Activated CD4-positive, alpha-beta memory T cell treated with anti-CD3 and anti-CD28 coated beads for 36 hours (primary cell): ENCODE measurements at places on chromosomes 16 and 17. TPM values are rescaled to one million over a fixed set of nuclear protein-coding genes. Genes with fewer than 3 reads are reported as not detected.

Gene EPX
- total RNA-seq: not detected

Gene TENT4B
- total RNA-seq: 14.4 TPM

Gene CCL23
- not detected for total RNA-seq

Gene SEC14L5
- not detected for total RNA-seq

Gene ZNF469
- total RNA-seq: 0.31 TPM

Gene SLC5A11
- total RNA-seq: not detected

Gene KRTAP4-9
- total RNA-seq: not detected

Gene MT2A
- total RNA-seq: 105 TPM

Gene HOXB7
- 0.44 TPM for total RNA-seq

Gene KRT40
- not detected for total RNA-seq

DNA sequence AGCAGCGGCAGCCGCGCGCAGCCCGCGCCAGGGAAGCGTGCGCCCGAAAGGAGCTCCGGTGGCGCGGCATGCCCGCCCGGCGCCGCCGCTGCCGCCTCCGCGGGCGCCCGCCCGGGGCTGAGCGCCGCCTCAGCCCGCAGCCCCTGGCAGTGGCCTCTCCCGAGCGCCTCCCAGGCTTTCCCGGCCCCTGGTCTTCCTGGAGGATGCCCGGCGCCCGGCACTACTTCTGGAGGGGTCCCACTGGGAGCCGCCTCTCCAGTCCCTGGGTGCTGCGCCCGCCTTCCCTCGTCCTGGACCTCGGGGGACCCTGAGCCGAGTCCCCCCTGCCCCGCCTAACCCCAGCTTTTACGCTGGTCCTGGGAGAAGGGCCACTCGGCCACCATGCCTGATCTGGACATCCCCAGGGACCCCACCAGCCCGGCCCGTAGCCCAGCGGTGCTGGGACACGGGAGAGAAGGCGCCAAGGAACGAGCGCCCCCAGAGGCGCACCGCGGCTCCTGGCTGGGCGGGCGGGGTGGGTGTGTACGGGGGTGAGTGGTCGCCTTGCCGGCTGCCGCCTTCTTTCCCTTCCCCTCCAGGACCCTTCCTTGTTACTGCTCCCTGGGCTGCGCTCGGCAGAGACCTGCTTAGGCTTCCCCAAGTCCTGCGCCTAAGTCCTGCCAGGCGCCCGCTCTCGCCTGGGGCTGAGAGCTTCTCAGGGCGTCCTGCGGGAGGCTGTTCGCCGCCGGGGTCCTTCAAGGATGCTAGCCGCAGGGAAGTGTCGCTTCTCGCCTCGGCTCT lies 704 bp downstream of the ASIC2 start:
- DNase-seq: no peak

- no peak for DNase-seq
Measured at GRCh38 chr17:9146064-9146463, 124.8 kb downstream of the NTN1 start.

DNA sequence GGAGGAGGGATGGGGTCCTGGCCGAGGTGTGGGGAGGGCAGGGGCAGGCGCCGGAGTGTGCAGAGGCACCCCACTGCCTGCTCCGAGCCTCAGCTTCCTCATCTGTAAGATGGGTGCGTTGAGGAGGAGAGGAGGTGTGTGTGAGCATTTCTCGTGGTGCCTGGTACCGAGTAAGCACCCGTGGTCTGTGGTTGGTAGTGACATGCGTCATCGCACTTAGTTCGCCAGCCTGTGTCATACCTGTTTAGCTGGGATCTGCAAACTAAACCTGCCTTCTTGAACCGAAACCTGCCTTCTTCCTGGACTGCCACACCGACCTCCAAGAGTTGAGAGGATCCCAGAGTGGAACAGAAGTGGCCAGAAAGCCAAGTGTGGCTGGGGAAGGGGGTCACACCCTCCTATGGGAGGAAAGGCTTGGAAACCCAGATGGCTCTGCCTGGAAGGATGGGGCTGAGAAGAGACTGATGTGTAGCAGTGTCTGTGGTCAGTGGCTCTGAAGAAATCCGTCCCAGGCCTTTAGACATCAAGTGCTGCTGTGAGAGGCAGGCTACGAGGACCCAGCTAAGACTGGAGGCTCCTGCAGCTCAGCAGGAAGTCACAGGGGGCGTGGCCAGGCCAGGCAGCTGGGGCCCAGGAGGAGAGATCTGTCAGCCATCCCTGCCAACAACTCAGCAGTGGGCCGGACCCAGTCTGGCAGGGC lies 162.6 kb upstream of the PLCG2 start:
- peak; percentile 91 for DNase-seq

- peak; percentile 48 for DNase-seq
Measured at GRCh38 chr16:87324411-87325275, 7.5 kb upstream of the C16orf95 start.

DNA sequence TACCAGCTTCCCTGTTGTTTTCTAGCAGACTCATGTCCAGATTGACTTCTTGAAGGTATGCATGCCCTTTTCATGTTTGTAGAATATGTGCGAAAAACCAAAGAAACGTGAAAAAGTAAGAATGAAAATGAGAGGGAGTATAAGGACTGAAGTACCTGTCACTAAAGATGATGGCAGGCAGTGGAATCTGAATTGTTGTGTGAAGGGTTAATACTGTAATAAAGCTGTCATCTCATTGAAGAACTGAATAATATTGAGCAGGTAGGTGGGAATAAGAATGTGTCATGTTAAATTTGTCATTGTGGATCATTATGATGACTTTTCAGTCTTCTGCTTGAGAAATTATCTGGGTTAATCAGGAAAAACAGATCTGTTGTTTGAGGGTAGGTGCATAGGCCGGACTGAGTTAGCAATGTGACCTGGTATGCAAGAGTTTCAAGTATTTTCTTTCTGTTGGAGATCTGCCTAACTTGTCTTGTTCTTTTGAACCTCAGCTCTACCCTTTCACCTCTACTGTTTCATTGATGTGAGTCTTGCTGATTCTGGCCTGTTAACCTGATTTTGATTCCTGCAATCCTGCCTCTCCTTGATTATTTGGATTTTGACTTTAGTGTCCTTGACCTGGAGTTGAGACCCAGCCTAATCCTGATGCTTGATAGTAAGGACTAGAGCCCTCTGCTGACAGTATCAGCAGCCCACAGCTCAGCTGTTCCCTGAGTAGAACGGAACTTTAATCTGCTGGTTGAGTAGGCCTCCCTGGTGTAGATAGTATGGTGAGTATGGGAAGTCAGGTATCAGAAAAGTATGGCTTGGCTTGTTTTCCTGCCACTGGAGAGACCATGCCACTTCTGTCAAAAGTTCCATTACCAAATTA lies 64.6 kb downstream of the MAP2K4 start:
- DNase-seq: no peak

GRCh38 chr16:66044556-66044955 lies 321.9 kb upstream of the CDH5 start:
- DNase-seq: no peak

- peak; percentile 30 for DNase-seq
Measured at GRCh38 chr16:50246299-50247122, 19.8 kb upstream of the ADCY7 start.

DNA sequence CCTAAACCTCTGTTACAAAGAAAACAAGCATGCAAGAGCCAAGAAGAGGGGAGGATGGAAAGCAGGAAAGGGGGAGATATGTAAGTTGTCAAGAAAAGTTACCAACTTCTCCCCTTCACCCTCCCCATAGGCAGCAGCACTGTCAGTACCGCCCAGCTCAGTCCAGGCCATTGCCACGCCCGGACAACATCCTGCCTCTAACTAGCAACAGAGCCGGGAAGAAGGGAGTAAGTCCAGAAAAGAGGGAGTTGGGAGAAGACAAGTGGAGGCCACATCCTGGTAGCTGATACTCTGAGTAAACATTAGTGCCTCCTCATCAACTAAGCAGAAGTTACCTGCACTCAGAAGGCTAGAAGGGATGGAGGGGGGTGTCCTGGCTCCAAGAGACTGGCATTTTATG lies 113.6 kb downstream of the SMG6 start:
- no peak for DNase-seq

DNA sequence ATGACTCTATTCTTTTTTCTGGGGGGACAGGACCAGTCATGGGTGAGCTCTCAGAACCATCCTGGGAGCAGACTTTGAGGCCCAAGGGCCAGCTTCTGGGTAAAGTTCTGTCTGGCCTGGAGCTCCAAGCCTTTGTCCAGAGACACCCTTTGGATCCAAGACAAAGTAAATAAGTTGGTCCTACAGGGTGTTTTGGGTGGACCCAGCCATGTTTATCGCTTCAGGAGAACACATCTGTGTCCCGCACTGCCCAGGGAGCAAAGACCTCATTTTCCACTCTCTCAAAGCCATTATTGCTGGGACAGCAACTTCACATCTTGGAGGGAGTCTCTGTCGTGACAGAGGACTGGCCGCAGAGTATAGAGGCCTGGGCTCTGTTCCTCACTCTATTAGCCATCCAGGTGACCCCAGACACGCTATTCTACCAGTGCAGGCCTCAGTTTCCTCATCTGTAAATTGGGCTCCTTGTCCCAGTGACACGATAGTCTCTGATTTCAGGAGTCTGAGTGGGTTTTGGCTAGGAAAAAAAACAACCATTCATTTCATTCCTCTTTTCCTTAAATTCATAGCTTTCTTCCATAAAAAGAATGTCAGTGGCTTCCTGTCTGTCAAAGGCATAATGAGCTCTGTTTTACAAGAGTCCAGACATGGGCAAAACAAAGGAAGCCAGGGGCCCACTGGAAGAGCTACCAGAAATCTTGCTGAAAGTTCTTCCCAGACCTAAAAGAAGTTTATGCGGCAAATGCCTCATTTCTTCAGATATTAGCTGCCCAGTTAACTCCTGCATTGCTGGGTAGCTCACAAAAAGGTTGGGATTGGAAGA lies 62.4 kb downstream of the PECAM1 start:
- DNase-seq: no peak

GRCh38 chr16:66070140-66070917 lies 296.2 kb upstream of the CDH5 start:
- no peak for DNase-seq

DNA sequence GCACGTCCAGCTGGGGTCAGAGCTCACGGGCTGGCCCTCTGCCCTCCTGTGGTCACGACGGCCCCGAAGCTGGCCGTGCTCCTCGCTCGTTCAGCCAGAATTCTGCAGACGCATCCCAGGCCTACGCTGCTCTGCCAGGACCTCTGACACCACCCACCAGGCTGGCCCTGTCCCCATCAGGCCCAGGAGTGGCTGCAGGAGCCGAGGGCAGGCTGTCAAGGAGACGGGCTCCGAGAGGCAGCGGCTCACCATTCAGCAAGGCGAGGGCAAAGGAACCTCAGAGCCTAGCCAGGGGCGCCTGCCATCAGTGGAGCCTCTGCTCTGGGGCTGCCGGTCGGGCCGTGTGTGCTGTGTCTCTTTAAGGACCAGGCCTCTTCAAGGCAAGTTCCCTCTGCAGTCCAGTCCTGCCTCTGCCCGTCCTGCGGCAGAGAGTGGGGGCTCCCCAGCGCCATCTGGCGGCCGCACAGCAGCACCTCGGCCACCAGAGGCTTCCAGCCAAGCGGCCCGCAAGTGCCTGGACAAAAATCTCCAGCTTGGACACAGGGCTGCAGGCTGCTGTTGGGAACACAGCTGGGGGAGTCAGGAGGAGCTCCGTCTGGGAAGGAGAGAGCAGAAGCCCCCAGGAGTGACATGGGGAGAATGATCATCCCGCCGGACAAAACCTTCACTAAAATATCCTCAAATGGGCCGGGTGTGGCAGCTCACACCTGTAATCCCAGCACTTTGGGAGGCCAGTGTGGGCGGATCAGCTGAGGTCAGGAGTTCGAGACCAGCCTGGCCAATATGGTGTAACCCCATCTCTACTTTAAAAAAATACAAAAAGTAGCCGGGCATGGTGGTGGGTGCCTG lies 7.4 kb upstream of the ABR start:
- peak; percentile 81 for DNase-seq

DNA sequence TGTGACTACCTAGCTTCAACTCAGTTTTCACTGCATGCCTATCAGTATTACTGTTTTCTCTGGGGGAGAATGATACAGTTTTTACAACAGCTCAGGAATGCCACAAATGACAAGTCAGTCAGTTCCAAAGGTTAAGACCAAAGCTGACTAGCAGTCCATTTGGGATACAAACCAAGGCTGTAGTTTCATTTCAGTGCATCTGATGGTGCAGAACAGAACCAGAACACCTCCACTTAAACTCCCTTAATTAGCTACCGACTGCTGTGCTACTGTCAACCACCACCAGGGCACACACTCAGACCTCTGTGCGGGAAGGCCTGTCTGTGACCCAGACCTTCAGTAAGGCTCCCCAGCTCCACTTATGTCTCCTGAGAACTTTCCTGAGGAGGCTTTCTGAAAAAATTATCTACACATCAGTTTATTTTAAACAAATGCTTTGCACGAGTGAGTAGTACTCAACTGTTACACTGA lies 20.4 kb downstream of the NFE2L1 start:
- peak; percentile 24 for DNase-seq
